Omental fat pad (tissue), 4 donors: ENCODE measurements at places on chromosomes 5 and 9.

DNA sequence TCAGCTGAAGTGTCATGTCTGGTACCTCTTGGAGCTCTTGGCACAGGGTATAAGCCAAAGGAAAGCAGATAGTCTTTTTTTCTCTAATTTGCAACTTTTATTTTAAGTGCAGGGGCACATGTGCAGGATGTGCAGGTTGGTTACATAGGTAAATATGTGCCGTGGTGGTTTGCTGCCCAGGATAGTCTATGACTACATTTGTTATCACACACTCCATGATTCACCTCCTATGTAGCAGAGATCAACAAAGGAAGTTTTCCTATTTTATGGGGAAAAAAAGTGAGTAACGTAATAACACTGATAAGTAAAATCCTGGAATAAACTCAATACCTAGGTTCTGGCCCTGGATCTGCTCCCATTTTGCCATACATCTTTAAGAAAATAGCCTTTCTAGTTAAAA lies 234.6 kb downstream of the CAAP1 start:
- no peak for DNase-seq

DNA sequence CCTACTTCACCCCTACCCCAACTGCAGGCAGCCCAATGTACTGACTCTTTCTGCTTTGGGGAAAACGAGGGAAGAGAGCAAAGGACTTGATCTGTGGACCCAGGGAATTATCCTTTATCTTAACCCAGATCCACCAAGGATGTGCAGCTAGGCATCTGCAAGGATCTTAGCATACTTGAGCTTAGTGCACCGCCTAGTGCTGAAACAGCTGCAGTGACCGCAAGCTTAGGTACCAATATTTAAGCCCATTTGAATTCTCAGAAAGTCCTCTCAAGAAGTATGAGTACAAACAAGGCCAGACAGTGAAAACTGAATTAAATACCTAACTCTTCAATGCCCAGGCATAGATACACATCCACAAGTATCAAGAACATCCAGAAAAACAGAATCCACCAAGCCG lies 576.7 kb upstream of the ADAMTS16 start:
- no peak for DNase-seq

DNA sequence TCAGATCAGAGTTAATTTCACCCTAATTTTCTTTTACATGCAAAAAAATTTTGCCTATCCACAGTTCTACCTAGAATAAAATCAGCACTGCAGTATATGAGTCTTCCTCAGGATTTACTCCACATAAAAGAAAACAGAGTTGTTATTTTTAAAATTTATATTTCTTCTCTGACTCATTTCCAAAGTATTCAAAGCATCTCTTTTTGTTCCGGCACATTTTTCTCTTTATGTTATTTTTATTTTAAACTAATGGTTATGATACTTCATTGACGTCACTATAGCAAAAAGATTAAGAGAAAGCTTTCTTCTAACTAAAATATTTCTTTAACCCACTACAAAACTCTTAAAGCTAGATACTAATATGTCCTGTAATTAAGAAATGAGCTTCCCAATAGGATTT lies 590.4 kb downstream of the PRELID2 start:
- no peak for DNase-seq

DNA sequence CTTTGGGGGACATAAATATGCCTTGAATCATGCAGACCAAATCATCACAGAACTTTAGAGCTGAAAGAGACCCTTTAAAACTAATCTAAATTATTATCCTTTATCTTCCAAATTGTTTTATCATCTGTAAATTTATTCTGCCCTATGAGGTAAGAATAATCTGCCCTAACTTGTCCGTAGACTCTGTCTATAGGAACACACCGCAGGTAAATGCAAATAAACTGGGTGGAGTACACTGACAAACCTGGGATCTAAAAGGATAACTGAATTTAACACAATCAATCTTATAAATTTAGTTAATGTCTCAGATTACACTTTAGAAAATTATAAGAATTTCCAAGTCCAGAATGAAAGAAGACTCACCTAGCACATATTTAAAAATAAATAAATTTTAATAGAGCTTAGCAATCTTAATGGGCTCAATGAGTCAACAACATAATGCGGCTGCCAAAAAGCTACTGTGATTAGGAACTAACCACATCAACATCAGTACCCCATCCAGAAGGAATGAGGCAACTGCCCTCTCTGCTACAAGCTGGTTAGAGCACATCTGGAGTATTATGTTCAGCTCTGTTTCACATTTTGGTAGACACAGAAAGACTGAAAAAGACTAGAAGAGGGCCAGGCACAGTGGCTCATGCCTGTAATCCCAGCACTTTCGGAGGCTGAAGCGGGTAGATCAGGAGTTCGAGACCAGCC lies 5.6 kb downstream of the MEGF9 start:
- no peak for DNase-seq

DNA sequence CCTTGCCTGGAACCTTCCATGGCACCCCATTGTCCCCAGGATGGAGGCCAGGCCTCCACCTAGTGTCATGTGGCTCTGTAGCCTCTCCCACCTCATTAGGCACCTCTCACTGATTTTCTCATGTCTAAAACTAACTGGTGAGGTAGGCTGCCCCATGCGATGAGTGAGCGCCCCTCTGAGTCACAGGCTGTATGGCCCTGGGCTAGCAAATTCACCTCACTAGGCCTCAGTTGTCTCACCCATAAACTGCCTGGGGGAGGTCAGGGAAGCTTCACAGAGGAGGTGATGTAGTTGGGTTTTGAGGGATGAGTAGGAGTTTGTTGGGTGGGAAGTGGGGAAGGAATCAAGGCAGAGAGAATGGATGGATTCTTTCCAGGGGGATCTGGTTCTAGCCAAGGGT lies 8.8 kb downstream of the RXRA start:
- DNase-seq: no peak

GRCh38 chr5:119386596-119387344 lies 31.0 kb downstream of the TNFAIP8 start:
- DNase-seq: no peak

- no peak for DNase-seq
Measured at GRCh38 chr5:128224336-128224735, 140.8 kb downstream of the SLC12A2 start.

- no peak for DNase-seq
Measured at GRCh38 chr5:156836846-156837245, 13.2 kb upstream of the PPP1R2B start.

DNA sequence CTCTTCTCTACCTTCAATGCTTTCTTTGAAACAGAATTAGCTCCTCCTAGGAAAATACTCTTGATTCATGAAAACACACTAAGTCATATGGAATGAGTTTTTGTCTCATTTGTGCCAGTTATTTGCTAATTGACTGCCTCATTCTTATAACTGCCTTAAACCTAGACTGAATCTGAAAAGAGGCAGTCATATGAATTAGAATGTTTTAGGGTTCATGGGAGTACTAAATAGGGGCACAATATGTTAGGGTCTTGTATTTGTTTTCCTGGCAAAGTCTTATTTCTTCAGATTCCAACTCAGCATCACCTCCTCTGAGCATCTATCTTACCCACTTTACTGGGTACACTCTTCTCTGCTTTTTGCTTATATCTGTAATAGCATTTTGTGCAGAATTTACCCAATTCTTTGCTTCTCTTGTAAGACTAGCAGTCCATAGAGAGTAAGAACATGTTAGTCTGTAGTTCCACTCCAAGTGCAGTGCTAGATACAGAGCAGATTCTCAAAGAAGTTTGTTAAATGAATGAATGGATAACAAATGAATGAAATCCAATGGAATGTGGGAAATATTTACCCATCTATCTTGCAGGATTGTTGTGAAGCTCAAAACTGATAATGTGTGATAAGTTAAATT lies 43.9 kb upstream of the ALDH1A1 start:
- DNase-seq: no peak

DNA sequence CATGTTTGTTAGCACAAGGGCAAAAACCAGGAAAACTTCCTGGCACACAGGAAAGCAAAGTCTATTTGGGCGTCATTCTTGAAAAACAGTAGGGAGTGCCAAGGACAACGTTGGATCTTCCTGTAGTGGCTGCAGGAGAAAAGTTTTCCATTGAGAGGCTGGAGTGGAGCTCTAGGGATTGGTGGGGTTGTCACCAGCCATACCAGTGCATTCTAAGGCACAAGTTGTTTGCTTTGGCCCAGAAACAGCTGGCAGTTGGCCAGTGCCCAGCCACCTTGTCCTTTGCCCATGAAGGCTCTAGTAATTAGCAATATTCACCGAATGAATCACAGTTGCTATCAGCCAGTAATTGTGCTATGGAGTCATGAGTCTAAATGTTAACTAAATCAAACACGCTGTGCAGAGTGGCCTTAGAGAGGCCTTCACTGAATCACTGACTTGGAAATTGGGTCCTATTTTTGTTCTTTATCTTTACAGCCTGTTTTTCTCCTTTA lies 26.4 kb downstream of the TNFSF15 start:
- DNase-seq: no peak

- DNase-seq: no peak
Measured at GRCh38 chr5:927172-928015, 34.7 kb downstream of the TRIP13 start.

- no peak for DNase-seq
Measured at GRCh38 chr5:73673161-73673591, 47.2 kb downstream of the ARHGEF28 start.

GRCh38 chr5:174698156-174698555 lies 26.2 kb upstream of the MSX2 start:
- no peak for DNase-seq

GRCh38 chr5:95908799-95909198 lies 52.9 kb downstream of the ELL2 start:
- no peak for DNase-seq

DNA sequence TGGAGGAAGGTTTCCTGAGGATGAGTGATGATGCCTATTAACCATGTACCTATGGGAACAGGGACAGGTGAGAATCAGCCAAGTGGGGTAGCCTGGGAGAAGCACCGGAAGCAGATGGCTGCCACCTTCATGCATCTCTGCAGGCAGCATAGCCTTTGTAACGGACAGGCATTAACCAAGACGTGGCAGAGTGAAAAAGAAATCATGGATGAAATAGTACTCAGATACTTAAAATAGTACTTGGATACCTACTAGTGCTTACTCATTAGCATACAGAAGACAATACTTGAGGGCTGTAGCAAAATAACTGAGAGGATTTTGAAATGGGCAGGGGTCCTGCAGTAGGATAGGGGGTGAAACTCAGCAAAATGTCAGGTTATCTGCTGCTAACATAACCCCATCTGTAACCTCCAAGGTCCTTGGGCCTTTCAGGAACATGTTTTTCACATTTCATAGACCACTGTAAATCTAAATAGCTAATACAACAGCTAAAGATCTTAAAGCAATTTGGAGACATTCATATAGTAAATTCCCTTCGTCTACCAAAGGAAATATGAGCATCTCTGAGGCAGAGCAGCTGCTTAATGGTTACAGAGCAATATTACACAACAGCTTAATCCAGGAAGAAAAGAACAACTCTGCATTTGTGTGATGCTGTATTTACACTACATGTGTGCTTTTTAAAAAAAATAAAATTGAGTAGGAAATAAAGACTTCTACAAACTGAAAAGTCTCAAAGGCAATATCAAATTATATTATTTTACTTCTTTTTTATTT lies 154.3 kb downstream of the NFIB start:
- DNase-seq: no peak

DNA sequence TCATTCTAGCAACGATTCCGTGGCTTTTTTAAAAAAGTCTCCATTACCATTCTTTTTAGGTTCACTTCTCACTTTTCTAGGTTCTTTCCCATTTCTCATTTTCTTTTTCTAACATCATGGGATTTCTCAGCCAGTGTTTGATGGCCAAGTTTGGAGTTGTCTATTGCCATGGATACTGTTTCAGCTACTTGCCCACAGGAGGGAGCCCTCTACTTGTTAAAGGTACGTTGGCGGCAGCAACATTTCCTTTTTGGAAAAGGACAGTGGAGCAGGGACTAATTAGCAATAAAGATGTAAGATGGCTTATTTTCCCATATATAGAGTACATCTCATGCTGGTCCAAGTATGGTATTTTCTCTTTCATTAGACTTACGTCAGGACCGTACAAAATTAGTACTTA lies 2257.5 kb upstream of the C9orf72 start:
- DNase-seq: no peak

DNA sequence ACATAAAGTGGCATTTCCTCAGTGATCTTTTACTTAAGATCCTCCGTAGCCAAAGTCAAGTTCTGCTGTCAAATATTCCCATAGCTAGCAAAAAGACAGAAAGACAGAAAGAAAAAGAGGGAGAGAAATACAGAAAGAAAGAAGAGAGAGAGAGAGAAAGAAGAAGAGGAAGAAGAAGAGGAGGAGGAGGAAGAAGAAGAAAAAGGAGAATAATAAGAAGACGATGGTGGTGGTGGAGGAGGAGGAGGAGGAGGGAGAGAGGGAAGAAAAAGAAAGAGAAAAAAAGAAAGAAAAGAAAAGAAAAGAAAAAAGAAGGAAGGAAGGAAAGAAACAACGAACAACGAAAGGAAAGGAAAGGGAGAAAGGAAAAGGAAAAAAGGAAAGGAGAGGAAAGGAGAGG lies 54.1 kb downstream of the FAT2 start:
- no peak for DNase-seq

DNA sequence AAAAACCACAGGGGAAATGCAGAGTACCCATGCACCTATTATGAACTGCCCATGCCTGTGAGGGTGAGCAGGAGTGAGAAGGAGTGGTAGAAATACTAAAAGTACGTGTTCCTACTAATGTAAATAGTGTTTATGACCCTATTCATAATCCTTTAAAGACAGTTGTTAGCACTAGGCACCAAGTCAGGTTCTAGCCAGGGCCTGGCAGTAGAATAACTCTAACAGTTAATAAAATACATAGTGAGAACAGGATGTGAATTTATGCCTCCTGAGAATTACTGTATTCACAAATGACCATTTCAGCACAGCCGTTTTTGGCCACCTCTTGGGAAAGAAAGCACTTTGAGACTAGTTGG lies 103.2 kb upstream of the TARS1 start:
- DNase-seq: no peak

GRCh38 chr5:129125819-129126218 lies 31.3 kb downstream of the ISOC1 start:
- no peak for DNase-seq

- no peak for DNase-seq
Measured at GRCh38 chr5:55220433-55221185, 6.5 kb downstream of the MCIDAS start.

GRCh38 chr5:75152860-75153259 lies 83.8 kb downstream of the ANKRD31 start:
- DNase-seq: no peak

DNA sequence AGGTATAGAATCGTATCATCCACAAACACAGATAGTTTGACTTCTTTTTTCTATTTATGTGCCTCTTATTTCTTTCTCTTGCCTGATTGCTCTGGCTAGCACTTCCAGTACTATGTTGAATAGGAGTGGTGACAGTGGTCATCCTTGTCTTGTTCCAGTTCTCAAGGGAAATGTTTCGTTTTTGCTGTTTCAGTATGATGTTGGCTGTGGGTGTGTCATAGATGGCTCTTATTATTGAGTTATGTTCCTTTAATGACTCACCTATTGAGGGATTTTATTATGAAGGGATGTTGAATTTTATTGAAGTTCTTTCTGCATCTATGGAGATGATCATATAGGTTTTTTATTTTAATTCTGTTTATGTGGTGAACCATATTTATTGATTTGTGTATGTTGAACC lies 70.3 kb downstream of the ENC1 start:
- DNase-seq: no peak

- no peak for DNase-seq
Measured at GRCh38 chr9:4287886-4288588, 11.8 kb downstream of the GLIS3 start.
